Stimulated activated CD4-positive, alpha-beta T cell treated with anti-CD3 and anti-CD28 coated beads, Interleukin-1b, Interleukin-23, amount 100 ng/mL, for 1 hour (primary cell): ENCODE measurements at places on chromosomes 16 and 17.

DNA sequence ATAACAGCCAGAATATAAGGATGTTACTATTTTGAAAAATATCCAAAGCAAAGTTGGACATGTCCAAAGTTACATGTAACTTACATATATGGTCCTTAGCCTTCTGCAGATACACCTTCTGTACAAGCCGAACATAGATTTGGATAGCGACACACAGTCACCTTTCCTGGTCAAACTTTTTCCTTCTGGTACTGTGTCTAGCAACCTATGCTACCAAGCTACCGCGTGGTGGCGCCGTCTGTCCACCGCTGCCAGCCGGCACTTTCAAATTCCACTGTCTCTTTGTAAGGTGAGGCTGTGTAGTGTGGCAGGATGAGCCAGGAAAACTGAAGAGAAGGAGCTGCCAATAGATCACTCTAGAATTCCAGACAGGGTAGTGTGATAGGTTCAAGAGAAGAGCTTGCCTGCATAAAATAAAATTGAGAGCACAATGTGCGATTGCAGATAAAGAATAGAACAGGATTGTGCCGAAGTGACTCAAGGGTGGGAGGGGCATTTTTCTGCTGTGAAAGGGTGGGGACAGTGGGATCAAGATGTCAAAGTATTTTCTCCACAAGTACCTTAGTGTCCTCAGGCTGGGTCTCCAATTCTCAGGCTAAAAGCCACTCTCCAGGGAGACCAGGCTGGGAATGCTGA lies 366.9 kb downstream of the SLC39A11 start:
- no peak for DNase-seq

DNA sequence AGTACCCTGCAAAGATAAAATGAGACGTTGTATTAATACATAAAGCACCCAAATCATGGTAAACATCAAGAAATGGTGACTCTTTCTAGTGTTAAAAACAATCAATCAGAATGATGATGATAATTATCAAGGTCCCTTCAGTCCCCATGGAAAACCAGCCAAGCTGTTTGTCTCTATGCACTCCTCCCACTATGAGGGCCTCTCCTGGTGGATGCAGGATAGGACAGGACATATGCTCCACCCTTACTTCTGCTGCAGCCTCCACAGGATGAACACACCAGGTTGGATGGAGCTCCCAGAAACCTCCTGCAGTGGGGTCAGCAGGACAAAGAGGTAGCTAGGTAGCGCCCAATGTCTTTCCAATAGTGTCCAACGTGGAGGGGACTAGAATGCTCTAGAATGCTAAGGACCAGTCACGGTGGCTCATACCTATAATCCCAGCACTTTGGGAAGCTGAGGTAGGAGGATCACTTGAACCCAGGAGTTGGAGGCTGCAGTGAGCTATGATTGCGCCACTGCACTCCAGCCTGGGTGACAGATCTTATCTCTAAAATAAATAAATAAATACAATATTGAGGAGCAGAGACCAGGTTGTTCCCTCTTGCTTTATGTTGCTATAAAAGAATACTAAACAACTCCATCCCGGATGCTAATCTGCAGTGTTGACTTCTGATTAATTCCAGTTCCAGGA lies 9.9 kb upstream of the KDM8 start:
- no peak for DNase-seq

GRCh38 chr17:68906638-68907037 lies 48.6 kb downstream of the ABCA8 start:
- no peak for DNase-seq

DNA sequence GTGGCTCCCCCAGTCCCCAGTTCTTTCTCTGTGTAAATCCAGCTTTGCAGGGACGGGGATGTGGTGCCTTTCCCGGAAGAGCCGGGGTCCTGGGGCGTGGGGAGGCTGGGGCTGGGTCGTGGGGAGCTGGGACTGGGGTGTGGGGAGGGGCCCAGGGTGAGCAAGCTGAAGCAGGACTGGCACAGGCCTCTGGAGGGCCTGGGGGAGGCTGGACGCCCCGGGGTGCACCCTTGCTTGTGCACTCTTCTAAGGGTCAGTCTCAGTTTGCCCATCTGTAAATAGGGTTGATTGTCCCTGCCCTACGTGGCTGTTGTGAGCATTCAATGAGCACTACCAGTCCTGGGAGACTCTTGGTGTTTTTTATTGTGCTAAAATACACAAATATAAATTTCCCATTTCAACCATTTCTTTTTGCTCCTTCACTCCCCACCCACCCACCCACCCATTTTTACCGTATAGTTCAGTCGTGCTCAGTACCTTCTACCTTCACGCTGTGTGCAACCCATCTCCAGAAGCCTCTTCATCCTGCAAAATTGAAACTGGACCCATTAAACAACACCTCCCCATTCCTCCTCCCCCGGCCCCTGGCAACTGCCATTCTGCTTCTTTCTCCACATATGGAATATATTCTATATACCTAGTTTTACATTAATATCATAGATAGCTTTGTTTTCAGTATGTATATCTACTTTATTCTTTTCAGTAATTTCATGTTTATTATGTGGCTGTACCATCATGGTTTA lies 7.8 kb upstream of the TBC1D3B start:
- DNase-seq: no peak

DNA sequence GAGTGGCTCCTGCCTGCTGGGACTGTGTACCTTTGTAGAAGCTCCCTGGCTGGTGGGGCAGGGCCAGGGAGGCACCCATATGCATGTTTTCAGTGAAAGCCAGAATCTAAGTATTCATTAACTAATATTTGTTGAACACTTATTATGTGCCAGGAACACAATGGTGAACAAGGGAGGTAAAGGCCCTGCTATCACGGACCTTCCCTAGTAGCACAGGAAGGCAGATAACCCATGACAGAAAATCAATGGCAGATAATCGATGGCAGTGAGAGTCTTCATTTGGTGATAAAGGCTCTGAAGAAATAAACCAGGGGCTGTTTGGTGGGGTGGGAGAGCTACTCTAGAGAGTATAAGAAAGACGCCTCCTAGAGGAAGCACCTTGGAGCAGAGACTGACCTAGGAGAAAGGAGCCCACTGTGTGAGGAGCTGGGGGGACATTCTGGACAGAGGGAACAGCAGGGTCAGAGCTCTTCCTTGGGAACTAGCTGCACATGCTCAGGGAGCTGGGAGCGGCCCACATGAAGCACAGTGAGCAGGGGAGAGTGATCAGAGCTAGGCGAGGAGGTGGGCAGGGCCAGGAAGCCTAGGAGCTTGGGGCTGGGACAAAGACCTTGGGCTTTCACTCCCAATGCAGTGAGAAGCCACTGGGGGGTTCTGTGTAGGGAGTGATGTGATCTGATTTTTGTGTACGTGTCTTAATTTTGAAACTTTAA lies 78.5 kb downstream of the SPECC1 start:
- DNase-seq: no peak

- no peak for DNase-seq
Measured at GRCh38 chr17:40072735-40073346, 10.1 kb downstream of the THRA start.

DNA sequence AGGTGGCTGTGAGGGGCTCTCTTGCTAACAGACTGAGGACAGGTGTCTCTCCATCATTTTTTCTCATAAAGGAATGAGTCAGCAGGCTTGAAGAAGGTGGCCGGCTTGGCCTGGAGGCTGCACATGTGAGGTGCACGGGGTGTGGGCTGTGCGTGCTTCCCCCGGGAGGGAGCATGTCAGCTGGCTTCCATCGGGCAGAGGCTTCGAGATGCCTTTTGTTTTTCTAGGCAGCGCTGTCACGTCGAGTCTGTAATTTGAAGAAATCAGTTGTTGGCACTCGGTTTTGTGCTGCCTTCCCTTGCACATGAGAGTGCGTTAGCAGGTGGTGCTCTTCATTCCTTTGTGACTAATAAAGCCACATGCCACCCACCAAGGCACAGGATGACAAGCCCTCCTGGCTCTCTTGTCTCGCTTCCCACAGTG lies 89.7 kb downstream of the NPIPB11 start:
- DNase-seq: no peak
